Daoy (cell line): ENCODE measurements at places on chromosomes 3 and 15.

DNA sequence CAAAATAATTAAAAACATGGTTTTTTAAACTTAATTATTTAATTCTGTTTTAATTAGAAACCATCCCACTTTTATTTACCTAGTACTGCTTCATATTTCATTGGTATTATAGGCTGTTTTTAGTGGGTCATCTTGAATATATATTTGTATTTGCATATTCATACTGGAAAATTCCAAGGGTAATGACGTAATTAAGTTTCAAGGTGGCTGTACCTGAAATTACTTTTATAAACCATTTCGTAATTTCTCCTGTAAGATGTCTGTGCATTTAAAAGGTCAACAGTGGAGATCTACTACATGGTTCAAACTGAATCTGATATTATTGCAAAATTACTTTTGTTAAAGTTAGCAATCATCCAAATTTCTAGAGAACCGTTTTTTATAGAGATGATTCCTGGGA is 133.8 kb upstream of the NAALADL2 start:
- no peak for DNase-seq

DNA sequence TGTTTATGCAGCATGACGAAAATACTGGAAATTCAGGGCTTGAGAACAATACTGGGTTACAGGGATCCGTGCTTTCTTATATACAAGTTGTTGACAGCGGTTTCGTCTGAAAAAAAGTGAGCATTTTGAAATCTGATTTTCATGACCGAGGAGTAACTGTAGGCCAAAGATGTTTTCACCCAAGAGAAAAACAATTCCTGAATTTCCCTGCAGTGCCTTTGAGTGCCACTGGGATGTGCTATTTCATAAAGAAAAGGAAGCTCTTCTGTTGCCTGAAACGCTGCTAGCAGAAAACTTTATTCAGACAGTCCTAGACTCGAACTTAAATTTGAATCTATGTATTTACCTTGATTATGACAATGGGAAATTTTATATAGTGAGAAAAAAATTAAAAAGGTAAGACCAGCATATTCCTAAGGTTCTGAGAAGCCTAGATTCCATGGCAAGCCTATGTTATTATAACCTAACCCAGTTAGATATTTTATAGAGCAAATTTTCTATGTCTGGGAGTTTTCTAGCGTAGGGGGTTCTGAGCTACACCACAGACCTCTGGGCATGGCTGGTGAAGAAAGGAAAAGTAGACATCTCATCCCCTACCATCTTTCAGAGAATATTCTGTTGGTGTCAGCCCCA is 30.2 kb downstream of the KCNAB1 start:
- peak; percentile 36 for DNase-seq

DNA sequence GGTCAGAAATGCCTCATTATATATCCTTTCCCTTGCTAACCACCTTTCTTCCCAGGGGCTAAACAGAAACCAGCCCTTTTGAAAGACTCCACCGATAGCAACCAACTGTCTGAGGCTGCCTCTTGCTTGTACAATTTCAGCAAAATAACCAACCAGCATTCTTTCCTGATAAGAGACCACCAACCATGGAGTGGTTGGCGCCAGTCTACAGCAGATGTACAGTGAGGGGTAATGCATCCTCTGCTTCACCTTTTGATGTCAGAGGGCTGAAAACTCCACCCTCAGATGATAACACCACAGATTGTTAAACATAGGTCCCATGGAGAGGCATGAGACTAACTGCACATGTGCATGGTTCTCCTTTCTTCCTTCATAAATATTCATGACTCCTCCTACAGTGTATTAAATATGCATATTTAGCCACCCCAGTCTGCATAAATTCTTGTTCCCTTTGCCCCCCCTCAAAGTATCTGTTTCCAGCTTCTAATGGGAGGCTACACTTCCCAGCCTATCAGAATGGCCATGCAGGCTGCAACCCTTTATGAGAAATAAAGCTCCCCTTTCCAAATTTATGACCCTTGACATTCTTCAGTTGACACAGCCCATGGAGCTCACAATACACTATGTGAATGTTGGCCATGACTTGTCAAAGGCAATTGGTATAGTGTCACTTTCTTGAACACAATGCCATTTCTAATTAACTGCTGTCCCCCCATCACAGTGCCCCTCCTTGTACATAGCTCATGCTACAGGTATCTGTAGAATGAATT is 48.3 kb downstream of the GABRB3 start:
- no peak for DNase-seq

DNA sequence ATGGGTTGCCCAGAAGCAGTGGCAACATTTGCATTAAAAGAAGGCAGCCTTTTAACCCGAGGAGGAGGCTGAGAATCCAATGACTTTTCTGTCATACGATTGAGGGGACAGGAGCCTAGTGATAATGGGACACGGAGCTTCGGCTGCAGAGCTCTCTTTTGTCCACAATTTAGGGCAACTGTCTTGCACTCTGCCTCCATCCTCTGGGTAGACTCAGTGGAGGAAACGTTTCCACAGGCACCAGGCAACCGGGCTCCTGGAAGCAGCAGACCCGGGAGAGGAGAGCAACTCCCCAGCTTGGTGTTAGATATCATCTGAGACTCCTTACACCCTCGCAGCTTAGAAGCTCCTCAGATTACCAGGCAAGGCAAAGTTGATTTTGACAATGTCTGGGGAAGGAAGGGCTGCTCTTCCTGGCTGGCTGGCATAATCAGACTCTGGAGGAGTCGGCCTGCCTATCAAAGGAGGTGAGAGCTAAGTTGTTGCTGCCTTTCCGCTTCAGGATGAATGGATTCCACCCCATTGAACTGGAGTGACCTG is 43.5 kb upstream of the RNU6-1 start:
- DNase-seq = no peak

GRCh38 chr3:143480344-143480743 is 360.8 kb downstream of the CHST2 start:
- peak; percentile 60 for DNase-seq

DNA sequence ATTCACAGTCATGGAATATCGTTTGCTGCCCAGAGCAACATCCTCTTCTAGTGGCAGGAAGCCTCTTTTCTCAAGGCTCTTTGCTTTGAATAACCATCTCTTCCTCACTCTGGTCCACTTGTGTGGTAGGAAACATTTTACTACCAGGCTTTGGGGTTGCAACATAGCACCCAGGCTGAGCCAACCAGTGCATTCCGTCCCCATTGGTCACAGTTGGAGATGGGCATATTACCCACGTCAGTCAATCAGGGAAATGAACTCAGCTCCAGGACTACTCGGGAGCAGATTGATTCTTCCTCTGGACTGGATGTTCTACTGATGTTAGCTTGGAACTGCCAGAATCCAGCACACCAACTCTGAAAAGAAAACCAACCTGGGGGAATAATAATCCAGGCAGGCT is 4.2 kb upstream of the PEX5L start:
- DNase-seq = no peak

DNA sequence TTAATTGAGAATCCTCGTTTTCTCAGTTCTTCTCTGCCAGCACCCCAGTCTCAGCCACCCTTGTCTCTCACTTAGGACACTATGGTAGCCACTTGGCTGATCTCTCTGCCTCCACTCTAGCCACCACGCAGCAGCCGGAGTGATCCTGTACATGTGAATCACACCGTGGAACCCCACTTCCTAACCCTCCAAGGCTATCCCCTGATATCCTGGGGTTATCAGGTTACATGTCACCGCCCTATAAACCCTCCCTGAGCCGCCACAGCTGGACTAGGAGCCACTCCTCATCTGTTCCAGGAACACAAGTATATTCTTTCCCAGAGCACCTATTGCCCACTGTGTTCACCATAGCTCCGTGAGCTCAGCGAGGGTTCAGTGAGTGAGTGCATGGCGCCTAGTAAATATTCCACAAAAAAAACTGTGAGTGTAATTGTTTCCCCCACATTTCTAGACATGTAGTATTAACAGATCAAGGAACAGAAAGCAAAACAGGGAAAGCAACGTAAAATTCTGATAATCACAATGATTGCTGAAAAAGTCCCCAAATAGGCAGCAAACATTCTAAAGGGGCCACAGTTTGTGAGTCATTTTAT is 661 bp upstream of the PARP14 start:
- peak; percentile 60 for DNase-seq

GRCh38 chr3:37730825-37731224 is 130.9 kb upstream of the CTDSPL start:
- no peak for DNase-seq

- no peak for DNase-seq
Observed at GRCh38 chr15:31214864-31215489, 111.7 kb upstream of the KLF13 start.
